Cardiac septum (tissue), 1 donor: ENCODE measurements at places on chromosomes 12 and 14. TPM values are rescaled to one million over a fixed set of nuclear protein-coding genes. Genes with fewer than 3 reads are reported as not detected.

DNA sequence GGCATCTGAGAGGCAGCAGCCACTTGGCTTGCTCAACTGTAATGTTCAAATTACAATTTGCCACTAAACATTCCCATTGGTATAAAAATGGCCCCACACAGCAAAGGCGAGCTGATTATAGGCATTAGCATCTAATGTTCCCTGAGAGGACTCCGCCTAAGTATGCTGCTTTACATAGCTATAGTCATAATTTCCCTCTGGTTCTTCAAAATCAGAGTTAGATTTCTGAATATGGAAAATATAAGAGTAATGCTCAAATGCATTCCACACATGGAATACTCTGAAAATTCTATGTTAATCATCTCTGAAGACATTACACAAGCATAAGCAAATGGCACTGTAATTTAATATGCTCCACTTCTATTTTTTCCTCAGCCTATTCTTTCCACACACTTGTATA, 83.7 kb upstream of the BTG1 start:
- DNase-seq, result no peak

- no peak for DNase-seq
Observed at GRCh38 chr14:101039031-101039754, 135.7 kb upstream of the RTL1 start.

- no peak for DNase-seq
Observed at GRCh38 chr14:95467232-95467631, 49.2 kb downstream of the SYNE3 start.

SDR9C7 gene
- total RNA-seq, result 0.27 TPM

GRCh38 chr14:34059037-34059924, 108.4 kb upstream of the EGLN3 start:
- no peak for DNase-seq

KLRF1 gene
- not detected for total RNA-seq

DNA sequence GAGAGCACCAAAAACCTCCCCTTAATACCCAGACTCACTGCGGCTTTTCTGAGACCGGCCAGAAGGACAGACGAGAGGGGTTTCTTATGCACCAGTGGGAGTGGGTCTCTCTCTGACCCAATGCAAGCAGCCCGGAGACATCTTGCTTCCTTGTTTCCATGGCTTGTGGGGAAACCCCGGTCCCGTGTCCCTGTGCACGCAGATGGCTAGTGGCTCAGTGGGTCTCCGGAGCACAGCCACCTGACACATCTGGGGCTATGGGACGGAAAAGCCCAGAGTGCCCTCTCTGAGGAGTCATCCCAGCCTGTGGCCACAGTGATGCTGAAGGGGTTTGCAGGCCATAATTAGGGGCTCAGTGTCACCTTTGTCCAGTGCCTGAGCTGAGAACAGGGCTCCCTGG, 197.6 kb downstream of the PHETA1 start:
- DNase-seq, result no peak

DNA sequence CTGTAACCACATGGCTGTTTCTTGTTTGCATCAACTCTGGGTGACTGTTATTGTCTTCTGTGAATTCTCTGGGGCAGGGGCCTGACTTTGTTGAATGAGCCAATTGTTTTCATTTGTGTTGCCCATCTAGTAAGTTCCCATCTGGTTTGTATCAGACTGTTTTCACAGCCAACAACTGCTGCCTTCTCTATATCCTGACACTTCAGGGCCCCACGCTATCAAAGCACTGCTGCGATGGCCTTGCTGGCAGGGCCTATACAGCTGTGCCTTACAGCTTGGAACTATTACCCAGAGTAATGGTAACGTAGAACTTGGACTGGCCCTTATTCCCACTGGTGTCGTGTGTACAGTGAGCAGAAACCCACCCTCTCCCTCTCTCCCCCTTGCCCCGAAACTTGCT, 104.3 kb upstream of the DACT1 start:
- DNase-seq, result no peak

- peak; percentile 64 for DNase-seq
Observed at GRCh38 chr14:94120667-94121340, 8.6 kb downstream of the IFI27L2 start.

DNA sequence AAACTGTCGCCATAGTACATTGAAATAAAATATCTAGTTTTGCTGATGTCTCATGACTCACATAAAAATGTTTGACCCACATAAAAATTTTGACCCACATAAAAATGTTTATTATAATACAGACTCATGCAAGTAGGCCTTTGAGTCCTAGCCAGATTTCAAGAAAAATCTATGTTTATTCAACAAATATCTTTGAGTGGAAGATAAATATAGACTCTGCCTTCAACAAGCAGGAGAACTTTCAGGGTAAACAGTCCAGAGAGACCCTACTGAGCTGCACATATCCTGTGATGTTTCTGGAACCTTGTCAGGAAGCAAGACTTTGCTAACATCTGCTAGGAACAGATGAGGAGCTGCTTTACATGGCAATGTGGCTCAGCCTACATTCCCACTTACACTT, 283.1 kb downstream of the MDGA2 start:
- no peak for DNase-seq

DNA sequence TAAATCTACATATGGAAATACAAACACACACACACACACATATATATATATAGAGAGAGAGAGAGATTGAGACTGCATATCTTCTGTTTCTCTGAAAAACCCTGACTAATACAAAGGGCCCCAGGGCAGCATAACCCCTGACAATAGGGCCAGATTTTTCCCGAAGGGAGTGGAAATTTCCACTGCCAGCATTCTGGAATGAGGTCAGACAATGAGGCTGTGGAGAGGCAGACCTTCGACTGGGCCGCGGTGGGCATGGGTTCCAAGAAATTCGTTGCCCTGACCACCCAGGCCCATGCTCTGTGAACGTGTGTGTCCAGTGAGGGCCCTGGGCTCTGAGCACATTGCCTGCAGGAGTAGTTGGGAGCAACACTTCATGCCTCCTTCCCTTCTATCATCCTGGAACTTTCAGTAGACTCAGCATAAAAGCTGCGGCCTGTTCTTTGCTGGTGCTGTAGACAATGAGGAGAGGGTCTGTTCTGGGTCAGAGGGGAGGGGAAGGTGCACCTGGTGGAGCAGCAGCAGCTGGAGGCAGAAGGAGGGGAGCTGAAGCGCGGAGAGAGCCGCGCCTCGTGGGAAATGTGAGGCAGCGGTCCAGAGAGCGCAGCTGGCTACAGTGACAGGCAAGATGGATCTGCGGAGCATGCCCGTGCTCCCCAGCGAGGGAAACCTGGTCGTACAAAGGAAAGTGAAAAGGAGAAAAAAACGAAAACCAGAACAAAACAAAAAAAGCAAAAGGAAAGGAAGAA, 25.6 kb upstream of the CCDC60 start:
- no peak for DNase-seq

NXPH4 gene
- 20.0 TPM for total RNA-seq

- DNase-seq, result no peak
Observed at GRCh38 chr14:89801136-89801535, 153.4 kb downstream of the EFCAB11 start.

RAPGEF3 gene
- 26.3 TPM for total RNA-seq
